ENCODE measurements at places on chromosomes 16 and 17.

GRCh38 chr17:28970879-28971278 lies 19.6 kb upstream of the PHF12 start:
- no peak for DNase-seq

DNA sequence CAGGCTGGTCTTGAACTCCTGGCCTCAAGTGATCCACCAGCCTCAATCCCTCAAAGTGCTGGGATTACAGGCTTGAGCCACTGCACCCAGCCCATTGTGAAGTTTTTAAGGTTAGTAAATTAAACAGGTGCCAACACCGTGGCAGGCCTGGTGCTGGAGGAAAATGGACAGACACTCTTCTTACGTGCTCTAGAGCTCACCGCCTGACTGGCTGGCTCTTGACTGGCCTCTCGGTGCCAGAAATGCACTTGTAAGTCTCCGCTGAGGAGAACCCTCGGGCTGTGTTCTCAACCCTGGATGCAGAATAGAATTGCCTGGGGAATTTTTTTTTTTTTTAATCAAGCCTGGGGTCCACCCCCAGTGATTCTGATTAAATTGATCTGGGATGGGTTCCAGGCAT lies 10.3 kb upstream of the HAS3 start:
- DNase-seq, result no peak

DNA sequence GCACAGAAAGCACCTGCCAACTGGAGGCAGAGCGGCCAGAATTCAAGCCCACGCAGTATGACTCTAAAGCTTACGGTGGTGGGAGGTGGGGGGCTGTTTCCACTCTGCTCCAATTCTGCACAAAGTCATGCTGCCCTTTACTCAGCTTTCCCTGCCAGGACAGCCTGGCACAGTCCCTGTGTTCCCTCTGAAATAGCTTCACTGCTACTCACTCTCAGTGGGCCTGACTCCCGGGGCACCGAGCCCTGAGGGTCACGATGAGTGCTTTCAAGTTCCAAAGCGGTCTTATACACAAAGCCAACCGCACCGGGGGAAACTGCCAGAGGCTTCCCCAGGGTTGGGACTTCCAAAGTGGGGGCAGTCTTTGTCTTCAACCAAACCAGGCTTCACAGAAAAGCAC lies 306.1 kb upstream of the XYLT1 start:
- no peak for DNase-seq

DNA sequence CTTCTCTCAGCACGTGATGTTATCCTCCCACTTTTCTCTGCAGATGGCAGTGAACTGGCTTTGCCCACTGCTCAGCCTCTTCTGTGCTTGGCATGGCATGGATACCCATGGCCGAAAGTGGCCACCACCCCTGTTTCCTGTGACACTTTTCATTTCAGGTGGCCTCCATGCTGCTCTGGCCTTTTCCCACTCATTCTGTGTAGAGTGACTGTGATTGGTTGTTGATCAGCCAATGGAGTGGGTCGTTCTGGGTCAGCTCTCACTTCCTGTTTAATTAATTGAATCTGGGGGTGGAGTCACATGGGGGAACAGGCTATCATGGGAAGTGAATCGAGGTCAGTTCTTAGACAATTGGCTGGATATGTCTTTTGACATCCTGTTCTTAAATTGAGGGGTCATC lies 350.1 kb upstream of the EEF2KMT start:
- no peak for DNase-seq

GRCh38 chr16:84194470-84195200 lies 3.7 kb downstream of the ADAD2 start:
- no peak for DNase-seq

GRCh38 chr16:82345318-82345717 lies 175.3 kb upstream of the MPHOSPH6 start:
- DNase-seq, result no peak

DNA sequence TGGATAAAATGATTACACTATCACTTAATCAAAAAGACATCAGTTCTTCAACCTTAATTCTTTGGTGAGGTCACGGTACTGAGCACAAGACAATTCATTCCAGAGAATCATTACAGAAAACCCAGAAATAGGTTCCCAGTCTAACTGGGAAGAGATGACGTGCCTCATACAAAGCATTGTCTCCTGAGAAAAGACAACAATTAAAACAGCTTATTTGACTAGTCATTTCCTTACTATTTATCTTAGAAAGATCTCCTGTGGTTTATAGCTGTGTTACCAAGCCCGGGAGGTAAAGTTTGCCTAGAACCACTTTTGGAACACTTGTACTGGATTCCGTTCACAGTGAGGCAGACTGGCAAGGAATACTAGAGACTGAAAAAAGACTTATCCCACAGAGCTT lies 5.1 kb downstream of the PHF12 start:
- DNase-seq, result no peak

GRCh38 chr16:35628976-35629375 lies 2169.6 kb downstream of the TP53TG3F start:
- DNase-seq, result no peak

DNA sequence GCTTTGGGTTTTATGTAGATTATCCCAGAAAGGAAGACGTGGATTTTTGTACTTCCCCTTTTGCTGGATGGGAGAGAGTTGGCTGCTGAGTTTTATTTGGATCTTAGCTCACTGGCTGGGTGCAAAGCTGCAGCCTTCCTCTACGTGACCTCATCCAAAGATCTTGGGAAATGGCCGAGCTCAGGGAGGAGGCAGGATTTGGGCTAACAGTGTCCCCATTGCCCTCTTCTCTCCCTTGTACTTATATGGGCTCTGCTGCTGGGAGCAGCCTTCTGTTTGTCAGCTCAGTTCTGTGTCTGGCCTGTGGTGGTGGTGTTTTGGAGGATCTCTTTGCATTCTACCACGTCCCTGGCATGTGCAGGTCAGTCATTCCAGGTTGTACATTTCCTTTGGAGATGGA lies 2.0 kb downstream of the AOC3 start:
- DNase-seq, result no peak

DNA sequence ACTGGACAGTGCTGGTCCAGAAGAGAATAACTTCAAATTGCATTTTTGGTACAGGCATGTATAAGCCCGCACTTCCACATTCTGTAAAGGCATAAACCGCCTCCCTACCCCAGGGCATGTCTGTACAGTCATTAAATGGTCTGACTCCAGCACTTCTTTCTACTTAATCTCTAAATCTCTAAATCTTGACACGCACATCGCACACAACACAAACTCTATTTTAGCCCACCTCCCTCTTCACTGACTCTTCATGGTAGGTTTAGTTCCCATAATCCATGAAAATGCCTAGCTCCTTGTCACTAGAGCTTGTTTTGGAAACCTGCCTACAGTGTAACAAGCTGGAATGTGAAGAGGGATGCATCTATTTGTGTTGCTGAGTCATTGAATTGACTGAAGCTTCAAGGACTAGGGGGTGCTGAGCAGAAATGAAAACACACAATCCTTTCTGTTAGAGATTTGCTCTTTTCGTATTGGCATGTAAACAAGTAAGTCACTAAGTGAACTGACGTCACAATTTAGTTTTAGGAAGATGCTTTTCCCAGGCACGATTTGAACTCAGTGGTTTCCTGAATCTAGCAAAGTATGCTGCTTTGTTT lies 1.6 kb upstream of the DUSP14 start:
- DNase-seq, result peak; percentile 77

DNA sequence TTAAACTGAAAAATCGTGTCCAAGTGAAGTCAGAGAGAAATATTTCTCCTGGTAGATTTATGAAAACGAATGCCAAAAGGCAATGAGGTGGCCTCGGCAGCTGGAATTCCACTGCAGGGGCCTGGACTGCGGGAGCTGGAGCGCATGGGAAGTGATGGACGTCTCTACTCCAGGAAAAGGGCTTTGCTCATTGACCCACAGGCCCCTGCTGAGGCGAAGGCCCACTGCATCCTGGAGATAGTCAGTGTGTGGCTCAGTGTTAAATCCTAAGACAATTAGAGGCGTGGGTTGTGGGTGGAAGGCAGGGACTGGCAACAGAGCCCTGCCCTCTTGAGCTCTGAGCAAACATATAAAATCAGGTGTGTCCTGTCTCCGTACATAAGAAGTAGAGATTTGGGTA lies 191.4 kb downstream of the SLC39A11 start:
- no peak for DNase-seq

- no peak for DNase-seq
These were observed 36.4 kb upstream of the CD300E start for GRCh38 chr17:74659889-74660288.

DNA sequence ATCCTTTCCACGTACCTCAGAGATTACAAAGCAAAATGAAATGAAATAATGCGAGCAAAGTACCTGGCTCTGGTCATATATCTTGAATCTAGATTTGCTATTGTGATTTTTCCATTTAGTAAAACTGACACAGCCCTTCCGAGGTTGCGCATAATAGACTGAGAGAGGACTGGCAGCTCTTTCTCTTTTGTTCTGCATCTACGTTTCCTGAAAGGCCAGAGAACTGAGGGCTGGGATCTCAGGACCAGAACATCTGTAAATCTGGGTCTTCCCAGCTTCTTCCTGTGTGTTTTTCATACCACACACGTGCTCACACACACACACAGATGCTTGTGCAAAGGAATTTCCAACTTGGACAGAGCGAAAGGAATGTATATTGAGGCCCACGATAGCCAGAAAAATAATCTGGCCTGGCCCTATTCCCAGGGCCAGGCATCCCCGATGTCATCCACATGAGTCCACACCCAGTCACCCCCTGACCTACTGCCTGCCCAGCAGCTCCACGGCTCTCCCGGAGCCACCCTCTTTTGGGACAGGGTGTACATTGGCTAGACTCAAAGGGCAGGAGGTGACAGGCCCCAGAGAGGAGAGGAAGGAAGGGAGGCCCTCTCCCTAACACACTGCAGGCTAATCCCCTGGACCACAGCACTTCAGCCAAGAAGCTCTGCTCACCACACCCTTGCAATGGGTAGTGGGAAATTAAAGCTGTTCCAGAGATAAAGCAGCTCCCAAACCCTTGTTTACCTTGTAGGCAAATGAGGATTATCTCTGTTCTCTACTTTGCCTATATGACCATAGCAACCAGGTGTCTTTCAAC lies 41.8 kb downstream of the NOL11 start:
- no peak for DNase-seq

DNA sequence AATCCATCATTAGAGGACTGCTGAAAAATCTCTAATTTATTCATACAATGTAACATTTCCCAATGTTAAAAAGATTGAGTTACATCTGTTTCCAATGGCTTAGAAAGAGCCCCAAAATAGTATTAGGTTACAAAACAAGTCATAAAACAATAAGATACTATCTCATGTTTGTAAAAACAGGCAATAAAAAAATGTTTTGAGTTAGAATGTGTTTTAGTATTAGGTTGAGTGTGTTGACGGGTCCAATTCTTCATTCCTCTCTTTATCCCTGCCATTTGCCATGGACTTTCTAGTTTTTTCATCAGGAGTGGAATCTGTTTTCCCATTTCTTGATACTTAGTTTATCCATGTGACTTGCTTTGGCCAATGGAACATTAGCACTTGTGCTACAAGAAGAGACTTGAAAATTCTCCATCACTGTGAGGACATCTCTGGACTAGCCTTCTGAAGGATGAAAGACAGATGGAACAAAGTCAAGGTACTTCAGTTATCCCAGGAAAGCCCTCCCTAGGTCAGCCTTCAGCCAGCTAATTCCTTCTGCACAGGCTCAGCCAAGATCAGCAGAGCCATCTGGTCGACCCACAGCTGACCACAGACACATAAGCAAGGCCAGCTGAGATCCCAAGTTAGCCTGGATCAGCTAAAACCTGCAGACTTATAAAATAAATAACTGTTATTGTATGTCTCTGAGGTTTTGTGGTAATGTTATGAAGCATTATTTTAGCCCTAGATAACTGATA lies 83.3 kb downstream of the HS3ST3A1 start:
- no peak for DNase-seq

DNA sequence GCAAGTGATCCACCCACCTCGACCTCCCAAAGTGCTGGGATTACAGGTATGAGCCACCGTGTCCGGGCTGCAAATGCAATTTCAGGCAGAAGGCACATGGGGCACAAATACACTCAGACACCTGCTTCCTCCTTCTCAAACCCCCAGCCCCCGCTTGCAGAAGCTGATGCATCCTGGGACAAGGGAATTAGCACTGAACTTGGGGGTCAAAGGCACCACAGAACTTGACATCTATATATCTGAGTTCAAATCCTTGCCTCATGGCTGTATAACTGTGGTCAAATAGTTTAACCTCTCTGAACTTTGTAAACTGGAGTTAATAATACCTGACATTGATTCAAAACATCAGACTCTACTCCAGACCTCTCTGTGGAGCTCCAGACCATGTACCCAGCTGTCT lies 4.1 kb upstream of the ARL5C start:
- no peak for DNase-seq

- DNase-seq, result no peak
These were observed 4.1 kb downstream of the PECAM1 start for GRCh38 chr17:64386412-64387144.
